Activated CD4-positive, alpha-beta T cell treated with anti-CD3 and anti-CD28 coated beads for 48 hours (primary cell): ENCODE measurements at places on chromosomes 16 and 17.

DNA sequence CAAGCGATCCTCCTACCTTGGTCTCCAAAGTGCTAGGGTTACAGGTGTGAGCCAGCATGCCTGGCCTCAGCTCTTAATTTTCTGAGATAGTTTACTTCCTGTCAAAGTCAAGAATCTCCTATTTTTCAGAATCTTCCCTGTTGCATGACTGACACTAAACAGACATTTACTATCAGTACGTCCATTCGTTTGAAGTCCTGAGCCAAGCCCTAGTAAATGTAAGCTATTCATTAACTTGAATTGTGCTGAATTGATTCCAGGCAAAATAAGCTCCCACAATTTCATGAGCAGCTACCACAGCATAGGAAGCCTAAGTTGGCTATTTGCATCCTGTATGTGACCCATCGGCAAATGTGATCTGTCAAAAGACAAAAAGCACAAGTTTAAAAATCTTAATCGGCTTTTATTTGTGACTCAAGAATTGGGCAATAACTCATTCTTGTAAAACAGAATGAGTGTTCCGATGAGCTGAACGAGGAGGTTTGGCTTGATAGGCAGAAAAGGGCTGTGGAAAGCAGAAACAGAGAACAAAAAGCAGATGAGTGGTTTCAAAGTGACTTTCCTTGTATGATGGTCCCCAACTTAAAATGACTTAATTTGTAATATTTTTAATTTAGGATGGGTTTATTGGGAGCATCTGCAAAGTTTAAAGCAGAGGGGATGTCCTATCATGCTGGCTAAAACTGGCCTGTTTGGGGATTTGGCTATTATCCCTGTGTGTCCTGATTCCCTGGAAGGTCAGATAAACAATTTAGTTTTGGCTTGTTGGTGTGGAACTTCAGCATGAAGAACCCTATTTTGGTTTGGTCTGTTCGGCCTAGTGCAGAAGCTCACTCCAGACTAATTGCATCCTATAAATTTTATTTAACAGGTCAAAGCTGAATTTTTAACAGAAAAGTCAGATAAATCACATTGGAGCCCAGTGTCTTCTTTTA is 14.2 kb downstream of the RNF112 start:
- DNase-seq = no peak

- DNase-seq = no peak
Measured at GRCh38 chr16:54030451-54030850, 256.1 kb downstream of the IRX3 start.

DNA sequence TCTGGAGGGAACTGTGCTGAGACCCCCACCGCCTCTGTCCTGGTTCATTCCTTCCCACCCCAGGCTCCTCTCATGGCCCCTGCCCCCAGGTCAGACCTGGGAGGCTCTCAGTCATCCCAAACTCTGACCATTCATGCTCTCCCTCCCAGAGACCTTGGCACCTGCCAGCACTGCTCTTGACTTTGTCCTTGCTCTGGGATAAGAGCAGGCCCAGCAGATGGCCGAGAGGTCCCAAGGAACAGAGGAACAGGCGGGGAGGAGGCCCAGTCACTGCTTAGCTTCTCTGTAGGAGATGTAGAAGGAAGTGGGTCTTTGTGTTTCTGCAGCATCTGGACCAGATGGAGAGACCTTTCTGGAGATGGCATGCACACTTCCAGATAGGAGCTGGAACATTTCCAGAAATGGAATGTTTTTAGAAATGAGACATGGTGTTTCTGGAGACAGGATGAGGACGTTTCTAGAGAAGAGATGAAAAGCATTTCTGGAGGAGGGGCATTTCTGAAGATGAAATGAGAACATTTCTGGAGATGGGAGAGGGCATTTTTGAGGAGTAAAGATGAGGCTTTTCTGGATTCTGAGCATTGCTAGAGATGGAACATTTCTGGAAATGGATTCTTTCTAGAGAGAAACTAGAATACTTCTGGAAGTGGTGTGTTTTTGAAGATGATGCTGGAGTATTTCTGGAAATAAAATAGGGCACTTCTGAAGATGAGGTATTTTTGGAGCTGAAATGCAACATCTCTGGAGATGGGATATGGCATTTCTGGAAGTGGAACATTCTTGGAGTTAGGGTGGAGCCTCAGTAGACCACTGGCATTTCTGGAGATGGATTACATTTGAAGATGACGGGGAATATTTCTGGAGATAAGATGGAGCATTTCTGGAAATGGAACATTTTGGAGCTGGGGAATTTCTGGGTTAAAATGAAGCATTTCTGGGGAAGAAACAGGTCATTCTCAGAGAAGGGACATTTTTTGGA is 55.2 kb downstream of the RAI1 start:
- no peak for DNase-seq

- no peak for DNase-seq
Measured at GRCh38 chr17:28702026-28702751, 9.5 kb downstream of the PROCA1 start.

GRCh38 chr17:79811868-79812352 is 15.0 kb upstream of the CBX8 start:
- DNase-seq = no peak

DNA sequence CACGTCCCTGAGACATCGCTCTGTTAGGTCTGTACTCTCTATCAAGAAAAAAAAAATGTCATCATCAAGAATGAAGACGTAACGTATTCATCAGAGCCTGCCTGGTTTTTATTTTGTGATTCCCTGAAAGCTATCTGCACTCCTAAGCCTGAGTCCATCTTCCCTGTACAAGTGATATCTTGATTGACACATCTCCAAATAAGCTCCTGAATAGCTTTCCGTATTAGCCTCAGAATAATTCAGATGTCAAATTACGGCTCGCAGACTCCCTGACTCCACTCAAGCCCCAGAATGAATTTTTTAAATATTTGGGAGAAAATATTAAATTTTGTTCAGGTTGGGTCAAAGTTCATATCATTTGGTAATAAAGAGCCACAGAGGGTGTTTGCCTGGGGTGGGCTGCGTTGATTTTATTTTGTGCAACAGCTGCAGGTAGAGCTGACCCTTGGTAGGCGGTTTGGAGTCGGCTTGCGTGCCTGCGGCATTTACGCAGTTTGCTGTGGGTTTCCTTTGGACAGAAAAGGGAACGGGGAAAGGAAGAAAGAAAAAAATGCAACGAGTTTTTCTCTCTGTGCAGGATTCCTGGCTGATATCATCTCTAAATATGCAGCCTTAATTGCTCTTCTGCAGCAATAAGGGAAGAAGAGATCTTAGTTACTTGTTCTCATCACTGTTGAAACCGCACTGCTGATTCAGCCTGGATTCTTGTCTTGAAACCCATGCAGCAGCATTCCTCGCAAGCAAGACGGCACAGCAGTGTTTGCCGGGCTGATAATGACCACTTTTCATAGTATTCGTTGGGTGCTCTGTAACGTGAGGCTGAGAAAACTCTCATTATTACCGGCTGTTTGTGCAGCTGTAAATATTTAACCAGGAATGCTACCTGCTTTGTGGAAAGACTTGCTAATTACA is 114.7 kb downstream of the IRX3 start:
- no peak for DNase-seq

DNA sequence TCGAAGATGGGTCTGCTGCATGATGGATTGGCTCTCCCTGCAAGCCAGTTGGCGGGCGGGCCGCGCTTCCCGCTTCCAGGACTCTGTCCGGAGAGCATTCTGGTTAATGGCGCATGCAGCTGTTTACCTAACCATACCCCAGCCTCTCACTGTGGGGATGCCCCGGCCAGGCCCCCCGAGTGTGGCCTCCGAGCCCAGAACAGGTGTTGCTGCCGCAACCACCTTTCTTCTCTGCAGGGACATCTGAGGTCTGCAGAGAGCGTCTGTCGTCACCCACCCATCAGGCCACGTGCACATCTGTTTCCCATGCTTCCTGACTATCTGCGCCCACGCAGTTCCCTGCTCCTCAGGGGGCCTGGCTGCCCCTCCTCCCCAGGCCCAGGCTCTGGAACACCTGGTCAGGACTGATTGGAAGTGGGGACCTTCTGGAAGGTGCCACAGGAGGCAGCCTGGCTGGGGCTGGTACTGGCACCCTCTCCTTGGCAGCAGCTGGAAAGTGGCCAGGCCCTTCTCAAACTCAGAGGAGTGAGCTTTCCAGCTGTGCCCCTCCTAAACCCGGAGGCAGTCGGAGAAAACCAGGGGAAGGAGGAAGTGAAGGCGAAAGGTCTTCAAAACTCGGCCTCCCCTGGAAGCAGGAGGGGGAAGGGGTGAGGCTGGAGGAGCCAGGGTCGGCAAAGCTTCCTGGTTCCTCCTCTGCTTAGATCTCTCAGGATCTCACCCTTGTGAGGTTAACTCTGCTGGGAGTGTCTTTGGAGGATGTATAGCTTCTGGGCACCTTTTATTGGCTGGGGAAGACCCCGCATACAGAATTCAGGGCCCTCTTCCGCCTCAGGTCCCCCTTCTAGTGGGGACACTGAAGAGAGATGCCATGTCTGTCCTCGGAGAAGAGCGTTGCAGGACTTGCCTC is 64.5 kb upstream of the CIBAR2 start:
- no peak for DNase-seq

GRCh38 chr16:2786061-2786825 is 1.1 kb downstream of the PRSS33 start:
- no peak for DNase-seq

DNA sequence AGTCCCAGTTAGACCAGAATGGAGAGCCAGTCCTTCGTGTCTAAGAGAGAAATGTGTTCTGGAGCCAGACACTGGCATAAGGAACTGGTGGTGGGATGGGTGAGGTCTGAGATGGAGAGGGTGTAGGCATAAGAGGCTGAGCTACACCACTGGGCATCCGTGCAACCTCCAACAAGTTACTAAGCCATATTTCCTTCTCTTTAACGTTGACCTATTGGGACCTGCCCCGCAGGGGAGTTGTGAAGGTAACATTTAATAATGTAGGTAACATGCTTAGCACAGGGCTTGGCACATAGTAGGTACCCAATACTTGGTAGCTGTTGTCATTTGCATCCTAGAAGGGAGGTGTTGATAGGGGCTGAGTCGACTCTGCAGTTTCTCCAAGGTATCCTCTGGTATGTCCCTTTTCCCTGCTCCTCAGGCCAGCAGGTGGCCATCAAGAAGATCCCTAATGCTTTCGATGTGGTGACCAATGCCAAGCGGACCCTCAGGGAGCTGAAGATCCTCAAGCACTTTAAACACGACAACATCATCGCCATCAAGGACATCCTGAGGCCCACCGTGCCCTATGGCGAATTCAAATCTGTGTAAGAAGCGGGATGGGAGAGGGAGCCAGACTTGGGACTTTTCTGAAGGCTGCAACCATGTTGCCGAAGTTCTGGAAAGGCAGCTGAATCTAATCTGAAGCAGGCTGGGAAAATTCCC is 1.2 kb downstream of the MAPK7 start:
- no peak for DNase-seq

GRCh38 chr17:3976675-3977171 is 12.5 kb upstream of the ATP2A3 start:
- DNase-seq = no peak

DNA sequence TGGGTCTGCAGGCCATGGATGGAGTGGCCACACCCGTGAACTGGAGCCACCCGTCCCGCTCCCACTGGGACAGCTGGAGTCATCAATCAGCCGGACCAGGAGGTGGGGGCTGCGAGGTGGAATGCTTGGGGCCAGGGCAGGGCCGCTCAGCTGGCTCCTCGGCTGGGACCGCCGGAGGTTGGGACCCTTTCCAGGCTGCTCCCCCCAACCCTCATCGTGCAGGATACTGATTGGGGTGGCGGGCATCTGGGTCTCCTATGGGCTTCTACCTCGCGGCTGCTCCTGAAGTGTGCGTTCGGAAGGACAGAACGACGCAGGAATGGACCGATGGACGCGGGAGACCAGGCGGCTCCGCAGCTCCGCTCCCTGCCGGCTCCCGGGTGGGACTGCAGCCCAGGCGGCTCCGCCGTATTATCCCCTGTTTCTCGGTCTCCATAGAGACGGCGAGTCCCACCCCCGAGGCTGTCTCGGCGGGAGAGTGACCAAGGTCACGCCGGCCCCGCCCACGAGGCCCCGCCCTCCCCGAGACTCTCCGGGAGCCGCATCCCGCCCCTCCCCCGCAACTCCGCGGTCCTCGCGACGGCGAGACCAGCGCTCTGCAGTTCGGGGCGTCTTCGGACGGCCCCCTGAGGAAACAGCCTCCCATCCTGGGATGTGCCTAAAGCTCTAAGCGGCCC is at the start of gene TPPP3:
TSS of gene TPPP3 (minus strand) at position 388 of the 677 bp plus-strand sequence. CDS start 2,387 bp downstream, outside the sequence.
- peak; percentile 66 for DNase-seq

DNA sequence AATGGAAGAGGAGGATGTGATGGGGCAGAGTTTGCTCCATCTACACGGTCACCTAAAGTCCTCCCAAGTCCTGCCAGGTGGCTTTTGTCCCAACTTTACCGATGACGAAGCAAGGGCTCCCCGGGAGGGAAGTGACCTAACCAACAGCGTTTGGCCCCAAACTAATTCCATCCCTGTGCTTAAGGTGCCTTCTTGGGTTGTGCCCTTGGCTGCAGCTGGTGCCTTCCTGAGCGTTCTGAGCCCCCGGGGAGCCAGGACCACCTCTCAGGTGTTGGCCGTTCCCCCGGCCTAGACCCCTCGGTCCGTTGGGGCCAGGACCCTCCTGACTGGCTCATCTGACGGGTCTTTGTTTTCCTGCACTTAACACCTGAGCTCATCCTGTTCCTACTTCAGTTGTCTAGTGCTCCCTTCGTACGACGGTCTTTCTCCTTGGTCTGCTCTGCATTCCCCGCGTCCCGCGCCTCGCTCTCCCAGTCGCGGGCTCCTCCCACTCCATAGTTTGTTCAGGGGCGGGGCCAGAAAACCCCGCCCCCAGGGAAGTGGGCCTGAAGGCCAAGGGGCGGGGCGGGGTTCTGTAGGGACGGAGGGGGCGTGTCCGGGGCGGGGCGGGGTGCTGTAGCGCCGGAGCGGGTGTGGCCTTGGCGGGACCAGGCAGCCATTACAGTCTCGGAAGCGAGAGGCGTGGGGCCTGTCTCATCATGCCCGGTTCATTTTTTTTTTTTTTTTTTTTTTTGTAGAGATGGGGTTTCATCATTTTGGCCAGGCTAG is 822 bp upstream of the ZSCAN10 start:
- DNase-seq = peak; percentile 96

- peak; percentile 22 for DNase-seq
Measured at GRCh38 chr17:40553694-40554534, 11.4 kb downstream of the CCR7 start.

DNA sequence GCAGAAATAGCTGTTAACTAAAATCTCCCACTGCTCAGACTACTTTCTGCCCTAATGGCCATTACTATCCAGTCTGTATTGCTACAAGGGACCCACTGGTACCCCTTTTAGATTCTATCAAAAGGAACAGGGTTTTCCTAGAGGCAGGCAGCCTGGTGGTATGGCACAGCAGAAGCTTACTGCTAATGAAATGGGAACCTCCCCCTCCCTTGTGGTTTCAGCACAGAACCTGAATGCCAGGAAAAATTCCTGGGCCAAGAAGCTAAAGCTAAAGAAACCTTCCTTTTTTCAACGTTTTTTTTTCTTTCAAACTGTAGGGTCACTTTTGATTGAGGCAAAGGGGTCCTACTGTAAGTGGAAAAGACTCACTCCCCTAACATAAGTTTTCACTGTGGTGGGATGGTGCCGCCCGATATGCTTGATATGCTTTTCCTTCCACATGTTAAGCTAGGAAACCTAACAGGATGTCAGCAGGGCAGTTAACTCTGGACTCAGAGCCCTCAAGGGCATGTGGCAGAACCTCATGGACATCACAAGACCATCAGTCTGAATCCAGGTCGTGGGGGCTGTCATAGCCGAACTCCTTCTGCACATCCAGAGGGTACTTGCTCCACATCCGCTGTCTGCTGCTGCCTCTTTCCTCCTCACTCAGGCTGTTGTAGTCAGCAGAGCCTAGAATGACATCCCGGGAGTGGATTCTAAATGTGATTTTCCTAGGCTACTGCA is 9.8 kb downstream of the SLC7A6OS start:
- no peak for DNase-seq
